Neural crest cell (in vitro differentiated cells): ENCODE measurements at places on chromosomes 5 and 9.

- no peaks in the 10 kb centered on the region for H3K27me3 ChIP-seq
- peak; percentile 74 for DNase-seq
- H3K4me3 ChIP-seq, result peak within 1 kb of the TSS; percentile 97
- H3K27ac ChIP-seq, result peak within 1 kb of the TSS; percentile 99
Measured at GRCh38 chr9:128191406-128192046, at the start of gene CIZ1. CIZ1 (minus strand) TSS chr9:128191572; CDS start chr9:128190857, 715 bp downstream.

- H3K27me3 ChIP-seq, result peaks cover 45% of the 10 kb centered on the region
- H3K4me3 ChIP-seq, result peak overlapping the region; percentile 88
- H3K27ac ChIP-seq, result no peak overlapping the region
- no peak for DNase-seq
- H3K4me1 ChIP-seq, result peaks cover 11% of the 10 kb centered on the region
Measured at GRCh38 chr9:98253565-98253964, 1.9 kb downstream of the TBC1D2 start.

DNA sequence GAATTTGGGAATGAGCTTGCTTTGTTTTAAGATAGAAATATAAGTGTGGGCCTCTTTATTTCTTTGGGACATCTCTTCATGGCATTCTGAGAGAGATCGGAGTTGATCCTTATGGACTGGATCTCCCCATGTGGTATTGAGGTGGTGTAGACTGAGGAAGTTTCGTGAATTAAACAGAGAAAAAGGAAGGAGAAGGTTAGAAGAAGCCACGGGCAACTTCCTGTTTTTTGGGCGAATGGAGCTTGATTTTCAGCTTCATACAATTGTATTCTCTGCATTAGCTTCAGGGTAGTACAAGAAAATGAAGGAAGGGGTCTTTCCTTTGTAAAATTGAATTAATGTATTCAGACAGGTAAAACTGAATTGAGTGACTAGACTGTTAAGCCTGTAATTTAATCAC is 70.5 kb upstream of the HMHB1 start:
- H3K27me3 ChIP-seq, result no peaks in the 10 kb centered on the region
- H3K4me3 ChIP-seq, result no peak overlapping the region
- DNase-seq, result no peak
- peak overlapping the region; percentile 3 for H3K27ac ChIP-seq
- peaks cover 17% of the 10 kb centered on the region for H3K4me1 ChIP-seq
- H3K36me3 ChIP-seq, result no peaks in the 10 kb centered on the region

DNA sequence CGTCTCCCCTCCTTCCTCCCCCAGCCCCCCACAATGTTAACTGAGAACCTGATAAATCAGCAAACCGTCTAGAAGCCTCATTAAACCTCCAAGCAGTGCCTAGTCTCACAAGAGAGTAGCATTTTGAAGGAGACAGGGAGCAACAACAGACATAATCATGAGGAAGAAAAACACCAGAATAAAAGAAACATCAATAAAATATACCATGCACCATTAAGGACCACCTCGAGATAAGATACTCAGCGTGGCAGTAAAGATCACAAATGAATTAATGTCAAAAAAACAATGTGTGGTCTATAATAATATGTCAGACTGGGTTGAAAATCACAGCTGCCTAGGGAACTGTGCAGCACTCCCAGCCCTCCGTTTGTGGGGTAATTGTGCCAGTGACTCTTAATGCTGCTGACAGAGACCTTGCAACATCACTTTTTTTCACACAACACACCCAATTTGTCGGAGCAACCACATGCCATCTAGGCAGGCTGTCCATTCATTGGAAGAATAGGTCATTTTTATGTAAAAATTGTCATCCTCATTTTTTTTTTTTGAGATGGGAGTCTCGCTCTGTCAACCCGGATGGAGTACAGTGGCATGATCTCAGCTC is 450.8 kb upstream of the WWC1 start:
- no peak overlapping the region for H3K27ac ChIP-seq
- DNase-seq, result no peak
- H3K27me3 ChIP-seq, result no peaks in the 10 kb centered on the region

DNA sequence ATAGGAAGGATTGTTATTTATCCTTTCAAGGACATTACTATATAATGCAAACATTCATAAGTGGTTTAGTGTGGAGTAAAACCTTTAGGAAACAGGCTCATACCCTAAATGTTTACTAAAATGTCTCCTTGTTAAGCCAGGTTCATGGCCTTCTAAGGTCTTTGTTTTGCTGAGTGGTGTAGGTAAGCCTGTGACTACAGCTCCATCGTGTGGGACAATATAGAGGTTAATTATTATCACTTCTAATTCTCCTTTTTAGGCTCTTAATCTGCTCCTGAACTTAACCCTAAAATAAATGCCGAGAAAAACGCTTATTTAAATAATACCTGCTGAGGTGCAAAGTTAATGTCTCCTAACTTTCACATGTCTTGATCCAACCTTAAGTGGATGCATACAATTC is 43.8 kb downstream of the SPINK5 start:
- H3K27me3 ChIP-seq, result no peaks in the 10 kb centered on the region
- H3K36me3 ChIP-seq, result peaks cover 6% of the 10 kb centered on the region
- H3K27ac ChIP-seq, result no peak overlapping the region
- no peak overlapping the region for H3K4me3 ChIP-seq
